ENCODE measurements at places on chromosomes 6 and 20.
A peak's percentile ranks its signal among the peaks of the same experiment; 100 is the strongest.

DNA sequence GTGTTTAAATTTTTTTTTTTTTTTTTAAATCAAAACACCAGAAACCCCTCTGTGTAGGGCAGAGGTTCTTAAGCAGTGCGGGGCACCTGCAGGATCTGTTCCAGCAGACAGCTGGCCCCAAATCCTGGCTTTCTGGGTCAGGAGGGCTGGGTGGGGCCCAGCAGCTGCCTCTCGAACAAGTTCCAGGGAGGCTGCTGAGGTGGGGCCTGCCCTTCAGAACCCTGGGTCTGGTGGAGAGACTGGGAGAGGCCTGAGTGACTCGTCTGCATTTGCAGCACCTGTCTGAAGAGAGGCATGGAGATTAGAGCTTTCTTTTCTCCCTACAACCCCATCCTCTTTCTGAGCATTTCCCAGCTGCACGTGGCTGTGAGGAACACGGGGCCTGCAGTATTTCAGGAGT, 8.4 kb downstream of the PSMG4 start:
- no peak for DNase-seq

- DNase-seq, result no peak
Observed at GRCh38 chr6:40720375-40720748, 133.2 kb upstream of the LRFN2 start.

- no peak for DNase-seq
Observed at GRCh38 chr20:56584916-56585315, 44.2 kb upstream of the TFAP2C start.

DNA sequence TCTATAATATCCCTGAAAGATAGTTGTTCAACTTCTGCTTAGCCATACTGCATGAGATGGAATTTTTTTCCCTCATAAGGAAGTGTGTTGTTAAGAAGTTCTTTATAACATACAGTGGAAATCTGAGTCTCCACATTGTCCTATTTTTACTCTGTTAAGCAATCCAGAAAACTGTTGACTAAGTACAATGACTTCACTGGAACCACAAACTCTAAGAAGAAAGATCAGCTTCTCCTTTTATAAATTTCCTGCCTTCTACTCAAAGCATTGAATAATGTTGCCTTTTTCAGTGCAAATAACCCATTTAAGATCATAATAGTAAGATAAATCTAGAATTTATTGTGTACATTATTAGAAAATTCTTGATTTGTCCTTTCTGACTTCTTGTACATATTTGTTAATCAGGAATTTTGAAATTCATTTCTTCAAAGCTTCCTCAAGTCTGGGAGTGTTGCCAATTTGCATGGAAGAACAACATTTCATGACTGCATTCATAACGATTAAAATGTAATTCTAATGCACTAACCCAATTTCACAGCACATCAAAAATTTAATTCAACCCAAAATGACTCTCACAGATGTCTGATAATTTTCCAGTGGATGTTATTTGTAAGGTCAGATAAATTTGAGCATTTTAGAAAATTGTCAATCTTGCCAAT, 45.6 kb upstream of the ANKEF1 start:
- no peak for DNase-seq

DNA sequence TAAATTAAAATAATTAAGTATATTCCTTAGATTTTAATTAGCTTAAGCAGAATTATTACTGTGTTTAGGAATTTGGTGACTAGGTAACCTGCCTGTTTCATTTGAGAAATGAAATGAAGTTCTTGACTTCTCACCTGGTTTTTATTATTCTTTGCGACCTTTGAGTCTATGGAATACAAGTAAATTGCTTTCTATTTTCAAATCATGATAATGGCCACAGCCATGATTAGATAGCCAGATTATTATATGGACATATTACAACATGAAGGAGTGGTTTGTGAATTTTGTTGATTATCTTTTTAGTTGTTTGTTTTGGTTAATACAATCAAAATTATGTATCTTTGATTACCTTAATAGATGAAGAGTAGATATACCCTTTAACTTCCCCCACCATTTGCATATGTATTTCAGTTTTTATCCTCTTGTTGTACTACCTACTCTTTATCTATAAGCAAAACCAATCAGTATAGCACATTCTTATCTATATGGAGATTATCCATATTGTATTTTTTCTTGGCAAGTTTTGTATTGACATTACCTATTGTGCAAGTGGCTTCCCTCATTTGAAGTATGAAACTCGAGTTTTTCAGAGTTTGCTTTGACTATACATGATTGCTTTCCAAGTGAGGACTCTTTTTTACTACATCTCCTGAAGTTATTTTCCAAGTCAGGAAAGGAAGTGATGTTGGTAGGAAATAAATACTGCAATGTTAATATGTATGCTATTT, 47.9 kb downstream of the CD2AP start:
- DNase-seq, result no peak

DNA sequence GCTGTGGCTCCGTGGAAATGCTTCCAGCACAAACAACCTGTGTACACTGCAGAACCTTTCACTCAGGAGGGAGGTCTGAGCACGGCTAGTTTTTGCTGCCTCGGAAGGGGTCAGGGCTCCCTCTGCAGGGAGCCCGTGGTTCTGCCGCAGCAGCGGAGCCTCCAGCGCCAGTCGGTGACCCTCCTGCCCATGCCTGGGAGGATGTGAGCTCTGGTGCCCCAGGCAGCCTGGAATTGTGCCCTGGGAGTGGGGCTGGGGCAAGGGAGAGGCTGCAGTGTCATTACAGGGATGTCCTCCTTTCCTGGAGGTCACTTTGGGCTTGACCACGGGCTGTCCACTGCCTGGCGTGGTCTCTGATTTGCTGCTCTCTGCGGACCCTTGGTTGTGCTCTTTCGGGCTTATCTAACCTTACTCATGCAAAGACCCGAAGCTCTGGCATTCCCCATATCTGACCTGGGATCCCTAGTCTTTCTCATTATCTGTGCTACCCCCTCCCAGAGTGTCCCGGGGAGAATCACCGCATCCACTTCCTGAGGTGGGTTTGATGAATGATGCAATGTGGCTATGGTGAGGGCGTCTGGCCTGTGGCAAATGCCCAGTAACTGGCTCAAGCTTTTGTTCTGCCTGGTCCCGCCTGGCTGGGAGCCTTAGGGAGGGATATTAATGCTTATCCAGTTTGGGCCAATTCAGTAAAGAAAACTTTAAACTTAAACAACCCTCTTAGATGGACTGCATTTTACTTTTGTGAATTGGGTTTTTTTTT, 59.6 kb upstream of the TAGAP start:
- peak; percentile 34 for DNase-seq

GRCh38 chr20:24560571-24561491, 91.4 kb downstream of the SYNDIG1 start:
- no peak for DNase-seq

- no peak for DNase-seq
Observed at GRCh38 chr6:13915561-13916229, 9.1 kb upstream of the RNF182 start.

DNA sequence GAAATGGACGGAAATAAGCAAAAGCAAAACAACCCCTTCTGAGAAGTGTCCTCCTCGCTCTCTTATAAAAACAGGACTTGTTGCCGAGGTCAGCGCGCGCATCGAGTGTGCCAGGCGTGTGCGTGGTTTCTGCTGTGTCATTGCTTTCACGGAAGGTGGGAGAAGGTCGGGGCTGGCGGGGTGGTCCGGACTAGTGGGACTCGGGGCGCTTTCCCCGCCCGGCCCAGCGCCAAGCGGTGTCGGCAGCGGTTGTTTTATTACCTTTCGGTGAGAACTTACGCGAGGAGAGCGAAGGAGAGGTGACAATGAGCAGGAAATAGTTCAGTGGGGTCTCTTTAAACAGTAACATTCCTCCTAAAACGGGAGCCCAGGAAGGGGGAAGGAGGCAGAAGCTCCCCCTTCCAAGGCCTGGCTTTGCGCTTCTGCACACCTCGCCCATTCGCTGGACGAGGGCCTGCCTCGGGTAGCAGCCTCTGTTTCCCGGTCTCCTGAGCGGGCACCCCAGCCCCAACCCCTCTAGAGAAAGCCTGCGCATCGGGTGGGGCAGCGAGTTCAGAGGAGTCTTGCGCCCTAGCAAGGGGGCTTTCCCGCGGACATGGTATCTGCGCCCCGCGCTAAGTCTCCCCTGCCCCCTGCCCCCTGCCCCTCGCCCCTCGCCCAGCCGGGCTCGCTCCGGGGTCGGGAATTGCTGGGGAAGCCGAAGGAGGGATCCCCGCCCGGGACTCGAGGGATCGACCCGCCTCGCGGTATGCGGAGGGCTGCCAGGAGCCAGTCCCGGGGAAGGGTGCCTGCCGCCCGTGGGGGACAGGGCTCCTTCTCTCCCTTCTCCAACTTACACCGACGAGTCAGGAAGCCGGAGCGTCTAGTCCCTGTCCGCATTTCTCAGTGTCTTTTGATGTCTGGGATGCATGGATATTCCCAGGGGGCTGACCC, 1.2 kb upstream of the TBXT start:
- DNase-seq, result no peak

DNA sequence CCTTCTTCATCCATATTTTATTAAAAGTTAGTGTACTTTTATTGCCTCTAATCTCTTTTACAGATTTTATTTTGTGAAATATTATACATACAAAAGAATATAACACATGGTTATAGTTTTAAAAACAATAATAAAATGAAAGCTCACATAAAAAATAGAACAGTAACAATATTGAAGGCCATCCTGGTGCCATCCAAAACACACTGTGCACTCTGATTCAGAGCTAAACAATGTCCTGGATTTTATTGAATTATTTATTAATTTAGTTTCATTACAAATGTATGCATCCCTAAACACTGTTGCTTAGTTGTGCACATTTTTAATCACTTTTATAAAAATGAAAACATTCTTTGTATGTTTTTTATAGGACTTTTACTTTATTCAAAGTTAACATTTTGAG, 32.9 kb downstream of the RNF217 start:
- no peak for DNase-seq

DNA sequence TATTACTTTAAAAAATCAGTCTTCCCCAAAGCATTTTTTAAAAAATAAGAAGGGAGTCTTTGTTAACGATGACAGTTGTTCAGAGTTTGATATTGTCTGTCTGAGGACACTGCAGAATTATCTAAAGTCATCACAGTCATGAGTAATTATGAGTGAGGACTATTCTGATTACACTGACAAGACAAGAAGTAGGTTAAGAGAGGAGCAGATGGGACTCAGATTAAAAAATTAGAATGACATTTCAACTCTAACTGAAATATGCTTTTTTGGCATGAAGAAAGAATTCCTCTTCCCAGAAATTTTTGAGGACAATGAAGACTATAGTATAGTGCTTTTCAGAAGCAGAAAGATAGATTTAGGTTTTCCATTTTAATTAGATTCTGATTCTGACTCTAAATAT, 456.5 kb downstream of the EPHA7 start:
- no peak for DNase-seq

DNA sequence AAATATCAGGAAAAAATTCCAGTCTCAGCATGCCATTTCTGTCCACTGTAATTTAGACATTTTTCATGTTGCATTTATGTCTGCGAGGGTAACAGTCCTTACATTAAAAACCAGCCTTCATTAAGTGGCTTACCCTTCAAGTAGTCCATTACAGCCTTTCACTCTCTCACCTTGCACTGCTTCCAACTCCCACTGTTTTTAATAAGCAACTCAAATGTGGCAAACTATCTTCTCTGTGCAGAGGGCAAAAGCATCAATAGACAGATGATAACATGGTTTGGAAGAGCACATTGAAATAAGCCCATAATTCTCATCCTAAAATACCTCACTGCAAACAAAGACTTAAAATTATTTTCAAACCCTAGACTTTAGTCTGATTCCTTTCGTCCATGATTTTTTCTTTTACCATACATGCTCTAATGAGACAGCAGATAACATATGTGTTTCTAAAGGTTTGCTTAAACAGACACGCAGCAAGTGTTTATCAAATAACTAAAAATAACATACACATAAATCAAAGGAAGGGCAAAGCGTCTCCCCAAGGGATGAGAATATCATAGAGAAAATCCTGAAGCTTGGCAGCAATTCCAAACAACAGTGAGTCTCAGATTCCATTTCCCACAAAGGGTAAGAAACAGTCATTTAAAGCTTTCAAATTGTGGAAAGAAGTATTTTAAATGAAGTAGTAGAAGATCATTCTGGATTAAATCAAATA, 130.4 kb downstream of the PTPRK start:
- no peak for DNase-seq

GRCh38 chr6:48397887-48398286, 286.9 kb upstream of the PTCHD4 start:
- no peak for DNase-seq

GRCh38 chr6:11853678-11854407, 75.2 kb upstream of the ADTRP start:
- DNase-seq, result no peak

- DNase-seq, result no peak
Observed at GRCh38 chr6:42249279-42249678, 31.6 kb upstream of the MRPS10 start.

GRCh38 chr20:672963-673602, 2.5 kb downstream of the SCRT2 start:
- no peak for DNase-seq

DNA sequence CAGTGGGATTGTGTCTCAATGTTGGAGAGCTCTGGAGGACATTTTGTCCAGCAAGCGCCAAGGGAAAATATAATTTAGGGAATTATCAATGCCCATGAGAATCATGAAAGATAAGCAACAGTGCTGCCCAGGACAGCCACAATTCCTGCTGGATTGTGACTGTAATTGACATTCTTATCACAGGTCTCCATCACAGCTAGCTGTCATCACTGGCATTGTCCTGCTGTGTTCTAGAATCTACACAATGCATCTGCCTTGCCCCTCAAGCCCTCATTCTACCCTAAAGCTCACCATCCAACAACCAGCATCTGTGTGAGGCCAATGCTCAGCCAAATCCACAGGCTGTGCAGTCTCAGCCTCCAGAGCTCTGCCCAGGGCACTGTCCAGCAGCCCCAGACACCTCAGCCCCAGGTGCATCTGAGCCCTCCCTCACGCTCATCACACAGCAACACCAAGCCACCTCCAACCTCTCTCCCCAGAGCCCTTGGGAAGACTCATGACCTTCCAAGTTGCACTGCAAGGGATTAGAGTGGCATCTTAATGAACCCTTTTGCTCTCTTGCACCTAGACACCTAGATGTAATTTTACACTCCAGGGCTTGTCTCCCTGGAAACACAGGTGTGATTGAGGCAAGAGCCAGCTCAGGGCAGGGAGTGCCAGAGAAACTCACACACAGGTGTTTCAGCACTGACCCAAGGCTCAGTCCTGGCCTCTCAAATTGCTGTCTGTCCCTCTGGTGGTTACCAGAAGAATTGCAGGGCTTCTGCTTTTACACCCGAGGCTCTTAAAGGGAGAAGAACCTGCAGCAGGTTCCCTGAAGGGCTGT, 85.2 kb upstream of the PHACTR3 start:
- peak; percentile 33 for DNase-seq

- DNase-seq, result no peak
Observed at GRCh38 chr20:46939031-46939965, 44.7 kb downstream of the EYA2 start.

GRCh38 chr20:35559042-35559693, 17.3 kb downstream of the ERGIC3 start:
- no peak for DNase-seq

DNA sequence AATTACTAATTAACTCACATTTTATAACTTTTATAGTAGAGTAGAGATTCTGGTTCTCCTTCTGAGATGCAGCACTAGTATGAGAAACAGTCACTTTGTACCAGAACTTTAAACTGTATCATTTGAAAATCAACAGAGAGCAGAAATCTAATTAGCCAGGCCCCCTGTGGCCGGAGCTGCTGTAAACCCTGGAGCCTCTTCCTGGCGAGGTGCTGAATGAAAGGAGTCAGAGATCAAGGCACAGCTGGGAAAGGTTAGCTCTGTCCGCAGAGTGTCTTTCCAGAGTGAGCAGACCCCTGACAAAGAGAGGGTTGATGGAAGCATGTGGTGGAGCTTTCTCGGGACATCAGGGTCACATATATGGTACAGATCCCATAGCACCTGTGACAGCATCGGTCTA, 703.8 kb downstream of the RFPL4B start:
- DNase-seq, result no peak

GRCh38 chr6:121305957-121306607, 28.2 kb downstream of the TBC1D32 start:
- no peak for DNase-seq
